ENCODE measurements at places on chromosomes 13 and 19.

DNA sequence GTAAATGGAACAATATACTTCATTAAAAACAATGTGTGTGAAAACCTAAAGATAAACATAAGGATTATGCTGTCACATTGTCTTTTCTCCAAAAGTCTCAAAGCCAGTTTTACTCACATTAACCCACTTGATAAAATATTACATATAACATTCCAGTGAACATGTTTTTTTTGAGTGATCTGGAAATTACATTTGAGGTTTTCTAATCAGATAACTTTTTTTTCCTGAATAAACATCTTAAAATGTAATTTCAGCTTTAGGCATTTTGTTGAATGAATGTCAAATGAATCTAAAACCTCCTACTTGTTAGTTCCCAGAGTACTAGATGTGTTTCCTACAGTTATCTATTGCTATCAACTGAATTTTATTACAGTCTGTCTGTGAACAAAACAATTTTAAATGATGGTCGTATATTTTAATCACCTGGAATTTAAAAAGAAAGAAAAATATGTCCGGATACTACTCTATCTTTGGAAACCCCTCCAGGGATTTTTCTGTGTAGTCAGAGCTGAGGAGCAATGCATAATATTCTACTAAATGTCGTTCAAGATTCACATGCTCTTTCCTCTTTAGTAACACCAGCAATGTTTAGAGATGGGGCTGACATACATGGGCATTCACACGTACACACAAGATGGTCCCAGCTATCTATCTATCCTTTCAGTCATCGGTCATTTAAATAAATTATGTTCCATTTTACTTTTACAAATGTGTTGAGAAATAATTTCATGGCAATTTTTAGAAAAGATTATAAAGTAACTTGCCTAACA, 283.9 kb downstream of the KLF12 start:
- DNase-seq, result no peak

- peak; percentile 88 for DNase-seq
These were observed at the start of gene PHF11 for GRCh38 chr13:49495783-49496762. Gene PHF11 (plus strand): TSS chr13:49495953. CDS start chr13:49496002, 49 bp downstream.

GRCh38 chr19:1259206-1259875, 9.8 kb upstream of the CIRBP start:
- DNase-seq, result no peak

DNA sequence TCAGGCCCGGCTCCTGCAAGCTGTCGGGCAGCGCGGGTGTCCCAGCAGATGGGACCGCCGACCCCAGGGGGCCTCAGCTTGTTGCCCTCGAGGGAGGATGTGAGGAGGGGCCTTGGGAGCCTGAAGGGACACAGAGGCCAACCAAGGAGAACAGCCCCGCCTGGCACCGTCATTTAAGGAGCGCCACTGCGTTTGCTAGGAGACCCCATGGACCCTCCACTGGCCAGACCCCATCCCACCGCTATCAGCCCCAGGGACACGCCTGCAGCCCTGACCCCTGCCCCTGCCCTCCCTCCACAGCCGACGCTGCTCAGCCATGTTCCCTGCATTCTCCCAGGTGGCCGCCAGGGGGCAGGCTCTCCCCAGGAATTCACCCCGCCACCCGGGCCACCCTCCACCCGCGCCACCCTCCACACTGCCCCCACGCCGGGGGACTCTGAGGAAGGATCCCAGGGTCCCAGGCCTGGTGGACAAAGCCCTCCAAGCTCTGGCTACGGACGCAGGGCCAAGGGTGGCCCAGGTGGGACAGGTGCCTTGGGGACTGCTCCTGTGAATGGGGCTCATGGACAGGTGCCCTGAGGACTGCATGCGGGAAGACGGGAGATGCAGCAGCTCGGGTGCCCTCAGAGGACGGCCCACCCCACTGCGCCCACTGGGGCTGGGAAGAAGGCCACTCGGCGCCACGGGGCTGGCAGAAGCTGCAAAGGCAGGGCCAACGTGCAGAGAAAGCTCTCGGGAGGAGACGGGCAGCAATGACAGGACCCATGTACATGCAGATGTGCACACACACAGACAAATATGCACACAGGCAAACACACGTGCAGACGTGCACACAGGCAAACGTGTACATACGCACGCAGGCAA, 34.4 kb downstream of the PIP5K1C start:
- DNase-seq, result peak; percentile 85

Data from germinal center (tissue), 1 donor.